ENCODE measurements at places on chromosomes 7 and 10. TPM values are rescaled to one million over a fixed set of nuclear protein-coding genes. Genes with fewer than 3 reads are reported as not detected.

The RARRES2 gene
- not detected for total RNA-seq

The UCN3 gene
- not detected for total RNA-seq

The IFIT1B gene
- total RNA-seq: not detected

The PCDH15 gene
- total RNA-seq: not detected

The UCMA gene
- total RNA-seq: not detected

DNA sequence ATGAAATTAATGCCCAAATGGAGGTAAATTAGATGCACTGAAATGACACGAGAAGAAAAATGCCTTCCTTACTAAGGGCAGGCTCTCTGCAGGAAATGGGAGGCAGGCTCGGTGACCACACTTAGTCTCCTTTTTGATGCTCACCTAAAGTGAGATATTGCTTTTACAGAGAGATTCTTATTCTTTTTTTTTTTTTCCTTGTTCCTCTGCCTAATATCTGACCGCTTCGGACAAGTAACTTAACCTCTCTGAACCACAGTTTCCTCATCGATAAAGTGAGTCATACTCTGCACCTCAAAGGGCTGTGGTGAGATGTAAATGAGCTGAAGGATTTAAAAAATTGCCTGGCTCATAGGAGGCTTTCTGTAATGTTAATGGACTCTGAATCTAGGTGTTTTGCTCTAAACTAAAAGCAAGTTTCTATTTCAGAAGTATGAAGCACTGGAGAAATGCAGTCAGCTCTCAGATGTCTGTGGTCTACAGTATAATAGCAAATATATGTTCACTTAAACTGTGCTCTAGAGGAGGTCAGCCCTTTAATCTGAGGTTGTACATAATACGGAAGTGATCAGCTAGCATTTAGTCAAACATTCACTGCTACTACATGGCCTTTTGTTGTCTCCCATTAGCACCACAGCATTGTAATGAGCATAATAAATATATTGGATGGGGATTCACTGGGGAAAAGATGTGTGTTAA lies 23.2 kb downstream of the NKX2-3 start:
- no peak for DNase-seq

- DNase-seq: peak; percentile 45
These were observed 173.5 kb downstream of the KCNMA1 start for GRCh38 chr10:77463967-77464745.

DNA sequence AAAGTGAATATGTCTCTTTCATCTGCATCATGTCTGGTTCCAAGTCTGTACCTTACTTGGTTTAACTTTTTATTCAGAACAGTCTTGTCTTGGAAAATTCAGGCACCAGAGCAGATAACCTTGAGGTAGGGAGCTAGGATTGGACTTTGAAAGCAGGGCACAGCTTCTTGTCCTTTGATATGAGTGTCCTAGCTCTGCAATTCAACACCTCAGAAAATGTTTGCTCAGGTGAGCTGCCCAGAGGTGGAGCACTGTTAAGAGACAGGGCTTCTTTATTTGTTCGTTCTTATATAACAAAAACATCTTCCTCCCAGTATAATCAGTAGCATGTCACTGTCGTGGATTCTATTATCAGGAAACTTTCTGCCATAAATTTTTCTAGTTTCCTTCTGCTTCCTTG lies 118.3 kb downstream of the LRRC4 start:
- no peak for DNase-seq

DNA sequence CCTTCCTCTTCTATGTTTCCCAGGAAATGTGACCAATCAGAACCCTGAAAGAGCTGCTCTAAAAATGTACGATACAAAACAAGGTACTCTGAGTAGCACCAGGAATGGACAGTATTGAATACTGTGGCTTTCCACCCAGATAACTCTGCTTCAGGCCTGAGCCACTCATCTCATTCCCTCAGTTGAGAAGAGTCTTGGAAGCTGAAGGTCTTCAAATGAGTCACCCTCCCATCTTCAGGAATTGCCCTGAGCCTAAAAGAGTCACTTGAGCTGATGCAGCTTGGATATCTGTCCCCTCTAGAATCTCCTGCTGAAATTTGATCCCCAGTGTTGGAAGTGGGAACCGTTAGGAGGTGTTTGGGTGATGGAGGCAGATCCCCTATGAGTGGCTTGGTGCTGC lies 210.4 kb downstream of the DGKI start:
- peak; percentile 39 for DNase-seq

- no peak for DNase-seq
These were observed 9.2 kb upstream of the TEX36 start for GRCh38 chr10:125692196-125692595.

DNA sequence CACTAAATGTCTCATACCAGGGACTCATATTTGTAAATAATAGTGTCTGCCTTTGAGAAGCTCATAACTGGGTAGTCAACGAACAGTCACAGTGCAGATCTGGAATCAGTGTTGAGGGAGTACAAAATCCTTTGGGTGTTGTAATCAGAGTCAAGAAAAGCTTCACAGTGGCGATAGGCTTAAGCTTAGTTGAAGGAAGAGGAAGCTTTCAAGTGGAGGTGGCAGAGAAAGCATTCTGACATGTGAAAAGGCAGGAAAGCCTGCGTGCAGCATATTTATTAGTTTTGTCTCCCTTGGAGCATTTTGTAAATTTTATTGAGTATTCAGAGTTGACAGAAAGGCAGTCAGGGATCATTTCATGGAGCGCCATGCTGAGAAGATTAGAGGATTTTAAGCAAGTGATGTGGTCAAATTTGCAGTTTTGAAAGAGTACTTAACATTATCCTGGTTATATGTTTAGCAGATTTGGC lies 104.9 kb downstream of the ADK start:
- no peak for DNase-seq

DNA sequence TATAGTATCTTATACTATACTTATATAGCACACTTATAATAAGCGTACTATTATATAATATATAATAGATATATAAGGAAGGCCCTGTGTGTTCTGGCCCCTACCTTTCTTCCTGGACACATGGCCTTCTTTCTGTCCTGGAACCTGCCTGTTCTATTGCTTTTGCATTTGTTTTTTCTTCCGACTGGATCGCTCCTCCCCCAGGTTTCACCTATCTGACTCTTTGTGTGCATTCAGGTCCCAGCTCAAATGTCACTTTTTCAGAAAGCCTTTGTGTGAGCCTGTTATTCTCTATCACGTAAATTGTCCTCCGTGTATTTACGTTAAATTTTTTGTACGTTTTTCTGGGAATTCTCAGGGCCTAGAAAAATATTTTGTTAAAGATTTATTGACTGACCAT lies 2.9 kb upstream of the TRIM8 start:
- no peak for DNase-seq

DNA sequence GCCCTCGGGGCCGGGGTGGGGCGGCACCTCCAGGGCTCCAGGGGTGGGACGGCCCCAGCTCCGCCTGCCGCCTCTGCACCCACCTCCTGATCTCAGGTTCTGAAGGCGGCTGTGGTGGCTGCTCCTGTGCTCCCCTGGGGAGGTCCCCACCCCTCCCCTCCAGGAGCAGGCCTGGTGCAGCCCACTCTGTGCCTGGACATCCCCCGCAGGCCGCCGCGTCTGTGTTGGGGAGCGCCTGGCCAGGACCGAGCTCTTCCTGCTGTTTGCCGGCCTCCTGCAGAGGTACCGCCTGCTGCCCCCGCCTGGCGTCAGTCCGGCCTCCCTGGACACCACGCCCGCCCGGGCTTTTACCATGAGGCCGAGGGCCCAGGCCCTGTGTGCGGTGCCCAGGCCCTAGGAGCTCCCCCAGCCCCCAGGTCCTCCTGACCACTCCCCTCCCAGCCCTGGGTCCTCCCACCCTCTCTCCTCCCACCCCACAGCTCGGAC lies 5.5 kb downstream of the CYP2W1 start:
- DNase-seq: no peak

DNA sequence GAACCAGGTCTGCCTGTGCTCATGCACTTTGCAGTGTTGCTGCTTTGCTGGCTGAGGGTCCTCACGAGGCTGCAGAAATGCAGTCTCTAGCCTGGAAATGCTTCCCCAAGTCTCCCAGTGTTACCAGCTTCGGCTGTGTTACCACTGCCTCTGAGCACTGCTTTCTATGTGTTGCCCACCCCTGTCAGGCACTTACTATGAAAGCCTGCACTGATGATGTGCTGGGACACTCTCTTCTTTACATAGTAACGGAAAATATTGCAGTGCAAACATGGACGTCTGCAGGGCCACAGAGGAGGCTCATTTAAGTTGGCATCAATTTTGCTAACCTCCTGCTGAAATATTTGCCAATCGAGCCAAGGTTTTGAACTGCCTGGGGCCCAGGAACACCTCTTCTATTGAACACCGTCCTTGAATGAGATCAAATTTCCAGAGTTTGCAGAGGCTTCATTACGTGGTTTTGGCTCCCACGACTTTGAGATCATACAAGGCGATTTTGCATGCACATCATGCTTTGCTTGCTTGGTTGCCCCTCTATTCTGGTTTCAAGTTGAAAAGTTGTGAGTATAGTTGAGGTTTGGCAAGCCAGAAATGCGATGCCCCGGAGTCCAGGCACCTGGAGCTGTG lies 404.7 kb upstream of the PODXL start:
- DNase-seq: no peak

Measured in HT1080 (cell line).